ENCODE measurements at places on chromosomes 2 and 18.

- DNase-seq, result peak; percentile 59
Observed at GRCh38 chr18:13447621-13448334, 229.2 kb downstream of the LDLRAD4 start.

- DNase-seq, result no peak
Observed at GRCh38 chr2:102761763-102762162, at the start of gene TMEM182. TMEM182 (plus strand) TSS chr2:102762031; CDS start chr2:102762218, 187 bp downstream.

DNA sequence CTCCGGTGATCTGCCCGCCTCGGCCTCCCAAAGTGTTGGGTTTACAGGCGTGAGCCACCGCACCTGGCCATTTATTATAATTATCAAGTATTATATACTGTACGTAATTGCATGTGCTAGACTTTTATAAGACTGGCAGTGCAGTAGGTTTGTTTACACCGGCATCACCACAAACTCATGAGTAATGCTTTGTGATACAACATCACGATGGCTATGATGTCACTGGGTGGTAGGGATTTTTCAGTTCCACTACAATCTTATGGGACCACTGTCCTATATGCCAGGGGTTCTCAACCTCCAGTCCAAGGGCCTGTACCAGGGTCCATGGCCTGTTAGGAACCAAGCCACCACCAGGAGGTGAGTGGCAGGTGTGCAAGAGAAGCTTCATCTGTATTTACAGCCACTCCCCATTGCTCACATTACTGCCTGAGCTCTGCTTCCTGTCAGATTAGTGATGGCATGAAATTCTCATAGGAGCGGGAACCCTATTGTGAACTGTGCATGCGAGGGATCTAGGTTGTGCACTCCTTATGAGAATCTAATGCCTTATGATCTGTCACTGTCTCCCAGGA is 9.4 kb downstream of the SCYGR4 start:
- DNase-seq, result no peak

DNA sequence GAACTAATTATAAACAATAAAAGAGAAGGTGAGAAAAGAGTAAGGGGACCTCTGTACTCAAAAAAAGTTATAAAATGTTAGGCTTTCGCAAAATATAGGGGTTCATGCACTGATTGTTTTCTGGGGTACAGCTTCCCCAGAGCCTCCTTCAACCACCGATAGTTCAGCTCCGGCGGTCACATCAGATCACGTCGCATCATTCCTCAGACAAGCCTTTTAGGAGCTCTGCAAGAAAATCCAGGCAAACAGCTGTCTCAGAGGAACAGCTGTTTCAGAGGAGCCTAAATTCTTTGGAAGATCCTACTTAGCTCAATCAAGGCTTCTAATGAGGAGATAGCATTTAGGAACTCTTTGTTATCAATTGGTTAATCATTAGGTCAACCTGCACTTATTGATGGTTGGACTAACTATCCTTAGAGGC is 78.7 kb downstream of the MYCN start:
- DNase-seq, result no peak

DNA sequence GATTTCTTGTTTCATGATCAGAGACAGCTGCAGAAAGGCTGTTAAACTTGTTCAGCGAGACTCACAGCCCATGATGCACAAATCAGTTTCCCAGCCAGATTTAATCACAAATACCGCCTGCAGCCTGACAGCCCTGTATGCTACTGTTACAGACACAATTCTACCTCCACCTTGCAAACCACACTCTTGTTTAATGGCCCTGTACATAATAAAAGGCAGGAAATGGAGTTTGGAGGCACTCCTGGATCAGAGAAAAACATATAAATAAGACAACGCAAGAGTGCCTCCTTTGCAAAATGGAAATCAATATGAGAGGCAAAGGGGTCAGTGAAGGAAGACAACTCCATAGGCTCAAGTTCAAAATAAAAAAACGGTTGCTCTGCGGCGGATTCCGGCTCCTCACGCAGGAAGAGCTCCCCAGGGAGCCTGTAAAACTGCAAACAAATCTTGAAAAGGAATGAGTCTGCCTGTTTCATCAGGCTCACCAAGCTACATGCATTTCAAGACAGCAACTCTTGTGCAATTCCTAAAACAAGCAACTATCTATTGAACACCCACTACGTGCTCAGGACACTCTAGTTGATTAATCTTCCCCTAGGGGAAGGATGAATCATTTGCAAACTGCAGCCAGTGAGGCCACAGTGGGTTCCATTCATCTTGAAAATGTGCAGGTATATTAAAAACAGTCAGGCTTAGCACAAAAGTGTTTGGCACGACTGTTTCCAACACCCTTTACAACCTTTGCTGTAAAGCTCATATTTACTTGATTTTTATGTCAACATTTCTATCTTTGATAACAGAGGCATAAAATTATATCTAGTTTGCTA is 37.5 kb downstream of the TBC1D8 start:
- DNase-seq, result no peak

DNA sequence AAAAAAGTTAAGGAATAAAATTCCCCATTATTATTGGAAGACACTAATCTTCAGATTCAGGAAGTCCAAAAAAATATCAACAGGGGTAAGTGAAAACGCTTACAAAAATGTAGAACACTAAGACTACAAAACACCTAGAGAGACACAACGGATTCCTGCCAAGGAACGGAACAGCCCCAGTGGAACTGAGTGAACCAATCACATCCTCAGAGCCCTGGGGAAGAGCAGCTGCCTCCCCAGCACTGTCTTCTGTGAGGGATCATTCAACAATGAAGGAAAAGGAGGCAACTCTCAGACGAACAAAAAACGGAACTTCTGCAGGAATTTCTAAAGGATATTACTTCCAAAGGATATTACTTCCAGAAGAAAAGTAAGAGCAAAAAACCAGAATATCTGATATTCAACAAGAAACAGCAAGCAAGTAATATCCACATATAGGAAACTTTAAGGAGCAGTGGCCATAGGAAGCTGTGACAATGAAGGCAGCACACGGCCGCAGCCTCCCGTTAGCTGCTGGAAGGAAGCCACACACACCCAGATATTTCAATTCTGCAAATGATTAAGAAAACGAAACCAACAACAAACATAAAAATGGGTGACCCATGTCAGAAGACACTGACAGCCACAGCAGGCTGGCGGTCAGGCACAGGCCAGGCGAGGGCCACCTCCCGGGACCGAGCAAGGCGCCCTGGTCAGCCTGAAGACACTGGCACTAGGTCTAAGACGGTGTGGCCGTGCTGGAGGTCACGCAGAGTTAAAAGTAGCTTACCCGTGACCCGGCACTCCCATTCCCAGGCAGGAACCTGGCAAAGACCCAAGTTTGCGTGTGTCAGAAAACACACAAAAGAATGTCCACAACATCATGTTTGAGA is 81.8 kb downstream of the HDAC4 start:
- DNase-seq, result no peak

DNA sequence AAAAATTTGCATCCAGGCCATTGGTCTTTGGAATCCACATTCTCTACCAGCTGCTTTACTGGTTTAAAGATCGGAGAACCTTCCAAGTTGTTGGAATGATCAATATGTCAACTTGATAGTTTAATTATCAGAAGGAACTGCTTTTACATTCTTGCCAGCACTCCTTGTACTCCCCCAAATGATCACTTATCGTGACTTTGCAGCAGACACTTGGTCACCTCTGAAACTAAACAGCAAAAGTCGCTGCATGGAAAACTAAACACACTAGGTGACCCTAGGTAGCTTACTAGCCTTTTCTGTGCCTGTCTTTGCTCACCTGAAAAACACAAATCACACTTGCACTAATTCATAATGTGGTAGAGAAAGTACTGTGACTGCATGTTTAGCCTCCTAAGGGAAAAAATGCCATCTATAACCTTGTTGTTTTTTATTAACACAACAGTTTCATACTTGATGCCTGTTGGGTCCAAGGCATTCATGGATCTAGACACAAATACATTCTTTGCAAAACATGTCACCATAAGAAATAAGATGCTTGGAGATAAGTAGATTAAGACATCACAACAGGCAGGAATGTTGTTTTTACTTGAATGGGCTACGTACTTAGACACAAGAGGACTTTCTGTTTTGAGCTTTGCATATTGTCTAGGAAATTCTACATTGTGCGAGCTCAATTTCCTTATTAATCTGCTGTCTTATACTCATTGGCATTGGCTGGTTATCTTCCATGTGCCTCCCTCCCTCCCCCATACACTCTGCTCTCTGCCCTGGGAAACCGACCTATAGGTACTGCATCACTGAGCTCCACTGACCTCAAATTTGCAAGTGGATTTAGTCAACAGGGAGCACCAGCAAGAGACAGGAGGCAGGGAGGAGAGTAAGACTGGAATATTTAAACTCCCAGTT is 219.1 kb upstream of the STK17B start:
- no peak for DNase-seq

DNA sequence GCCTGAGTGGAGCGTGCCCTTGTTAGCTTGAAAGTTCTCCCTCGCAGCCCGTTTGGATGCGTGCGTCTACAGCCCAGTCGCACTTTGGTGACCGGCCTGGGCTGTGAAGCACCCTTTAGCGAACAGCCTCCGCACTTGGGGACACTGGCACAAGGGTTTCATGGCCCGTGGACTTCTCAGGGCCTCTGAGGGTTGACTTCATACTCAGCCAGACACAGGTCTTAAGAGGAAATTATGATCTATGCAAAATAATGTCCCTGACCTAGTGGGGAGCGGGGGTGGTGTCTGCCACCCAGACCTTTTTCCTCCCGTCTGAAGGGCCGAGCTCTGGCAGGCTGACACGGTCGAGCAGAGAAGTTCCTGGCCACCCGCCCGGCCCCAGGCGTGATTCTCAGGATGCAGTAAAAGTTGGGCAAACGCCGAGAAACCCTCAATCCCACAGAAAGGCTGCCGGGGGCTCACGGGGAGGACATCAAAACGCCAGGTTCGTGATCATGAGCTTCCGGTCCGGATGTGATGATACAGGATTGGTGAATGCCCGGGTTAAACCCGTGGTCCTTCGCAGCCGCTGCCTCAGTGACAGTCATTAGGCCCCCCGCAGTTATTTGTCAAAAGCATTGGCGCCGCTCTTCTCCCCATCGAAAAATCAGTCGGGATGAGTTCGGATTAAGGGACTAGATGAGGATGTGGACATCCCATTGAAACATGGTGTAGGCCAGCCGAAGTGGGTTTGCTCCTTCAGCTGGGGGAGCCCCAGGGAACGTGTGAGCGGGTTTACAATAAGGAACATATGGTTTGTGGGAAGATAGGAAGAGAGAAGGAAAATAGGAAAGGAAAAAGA is 3.6 kb upstream of the PAX3 start:
- DNase-seq, result no peak

DNA sequence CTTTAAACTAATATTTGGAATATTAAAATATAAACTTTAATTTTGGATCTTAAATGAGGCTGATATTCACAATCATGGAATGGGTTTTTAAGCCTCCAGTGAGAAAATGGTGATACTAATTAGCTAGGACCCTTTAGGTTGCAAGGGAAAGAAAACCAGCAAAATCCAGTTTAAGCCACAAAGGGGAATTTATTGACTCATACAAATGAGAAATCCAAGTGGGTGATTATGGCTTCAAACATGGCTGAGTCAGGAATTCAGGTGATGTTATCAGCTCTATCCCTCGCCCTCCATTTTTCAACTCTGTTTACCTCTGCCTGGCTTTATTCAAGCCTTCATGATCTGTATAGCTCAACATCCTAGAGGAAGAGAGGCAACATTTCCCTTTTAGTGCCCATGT is 75.3 kb upstream of the DLX2 start:
- DNase-seq, result no peak

- no peak for DNase-seq
Observed at GRCh38 chr2:151567006-151567405, 157.3 kb downstream of the RIF1 start.

Data from muscle of arm (tissue), 14 donors.